H1 (cell line): ENCODE measurements at places on chromosomes 5 and 9. TPM values are rescaled to one million over a fixed set of nuclear protein-coding genes. Genes with fewer than 3 reads are reported as not detected.

DNA sequence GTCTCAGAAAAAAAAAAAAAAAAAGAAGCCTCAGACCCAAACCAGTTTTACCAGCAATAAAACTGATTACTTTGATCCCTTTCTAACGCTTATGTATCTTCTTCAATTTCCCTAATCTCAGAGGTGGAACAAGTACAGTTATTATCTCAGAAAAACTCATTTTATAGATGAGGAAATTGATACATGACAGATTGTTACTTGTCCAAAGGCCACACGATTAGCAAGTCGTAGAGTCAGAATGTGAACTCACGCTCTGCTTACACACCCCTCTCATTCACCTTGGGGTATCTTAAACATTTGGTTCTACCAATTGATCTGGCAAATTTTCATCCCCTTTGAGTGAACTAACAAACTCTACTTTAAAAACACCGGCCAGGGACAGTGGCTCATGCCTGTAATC lies 110.2 kb downstream of the SUSD1 start:
- no peak for DNase-seq

GRCh38 chr9:128362774-128363173 lies 8.4 kb upstream of the URM1 start:
- no peak for DNase-seq

DNA sequence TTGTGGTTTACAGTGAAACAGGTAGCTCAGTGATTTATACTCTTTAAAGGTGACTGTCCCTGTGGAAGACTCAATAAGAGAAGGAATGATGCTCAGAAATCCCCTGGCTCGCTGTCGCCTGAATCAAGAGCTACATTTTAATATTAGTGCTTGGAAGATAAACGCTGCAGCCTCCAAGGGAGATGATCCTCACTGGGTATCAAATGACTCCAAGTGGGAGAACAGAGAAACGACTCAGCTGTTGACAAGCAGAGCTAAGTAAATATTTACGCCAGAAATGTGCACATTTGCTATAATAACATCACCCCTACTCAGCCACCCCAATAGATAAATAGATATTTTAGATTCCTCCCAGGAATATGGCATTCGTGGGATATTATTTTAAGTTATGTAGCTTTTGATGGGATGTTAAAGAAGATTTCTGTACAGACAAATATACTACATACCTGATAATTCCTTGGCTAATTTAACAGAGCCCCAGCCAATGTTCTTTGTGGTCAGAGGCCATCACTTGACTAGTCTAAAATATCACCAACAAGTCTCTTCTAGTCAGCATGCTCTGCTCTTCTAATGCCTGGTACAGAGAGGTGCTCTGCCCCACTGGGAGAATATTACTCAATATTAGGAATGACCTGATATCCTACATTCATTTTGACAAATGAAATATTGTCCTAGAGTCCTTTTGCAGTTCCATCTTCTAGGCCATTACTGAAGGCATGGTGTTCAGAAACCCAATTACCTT lies 18.3 kb upstream of the CCDC192 start:
- no peak for DNase-seq

- no peak for DNase-seq
Observed at GRCh38 chr5:123438244-123438643, 15.0 kb upstream of the CEP120 start.

DNA sequence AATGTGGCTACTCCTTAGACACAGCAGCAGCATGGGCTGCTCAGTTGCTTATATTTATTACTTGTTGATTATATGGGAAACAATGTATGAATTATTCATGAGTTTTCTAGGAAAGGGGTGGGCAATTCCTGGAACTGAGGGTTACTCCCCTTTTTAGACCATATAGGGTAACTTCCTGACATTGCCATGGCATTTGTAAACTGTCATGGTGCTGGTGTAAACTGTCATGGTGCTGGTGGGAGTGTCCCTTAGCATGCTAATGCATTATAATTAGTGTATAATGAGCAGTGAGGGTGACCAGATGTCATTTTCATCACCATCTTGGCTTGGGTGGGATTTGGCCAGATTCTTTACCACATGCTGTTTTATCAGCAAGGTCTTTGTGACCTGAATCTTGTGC lies 734.6 kb upstream of the PTPRD start:
- DNase-seq: no peak

DNA sequence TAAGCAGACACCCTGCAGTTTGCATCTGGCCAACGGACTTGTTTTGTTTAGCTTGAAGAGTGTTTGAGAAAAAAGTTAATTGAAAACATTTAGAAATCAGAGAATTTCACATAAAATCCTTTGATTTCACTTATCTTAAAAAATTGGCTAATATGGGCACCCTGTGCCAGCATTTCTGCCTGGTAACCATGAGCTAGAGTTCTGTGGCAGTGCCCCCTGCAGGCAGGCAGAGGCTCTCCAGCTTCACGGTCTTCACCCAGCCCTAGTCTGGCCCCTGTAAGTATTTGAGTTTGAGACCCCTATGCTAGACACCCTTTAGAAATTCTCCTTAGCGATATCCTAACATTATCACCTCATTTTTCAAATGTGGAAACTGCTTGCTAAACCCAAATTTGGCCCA lies 18.8 kb upstream of the FANCC start:
- no peak for DNase-seq

- DNase-seq: no peak
Observed at GRCh38 chr9:68643901-68644809, 60.9 kb upstream of the PIP5K1B start.

- no peak for DNase-seq
Observed at GRCh38 chr5:119816055-119816454, 186.7 kb downstream of the FAM170A start.

DNA sequence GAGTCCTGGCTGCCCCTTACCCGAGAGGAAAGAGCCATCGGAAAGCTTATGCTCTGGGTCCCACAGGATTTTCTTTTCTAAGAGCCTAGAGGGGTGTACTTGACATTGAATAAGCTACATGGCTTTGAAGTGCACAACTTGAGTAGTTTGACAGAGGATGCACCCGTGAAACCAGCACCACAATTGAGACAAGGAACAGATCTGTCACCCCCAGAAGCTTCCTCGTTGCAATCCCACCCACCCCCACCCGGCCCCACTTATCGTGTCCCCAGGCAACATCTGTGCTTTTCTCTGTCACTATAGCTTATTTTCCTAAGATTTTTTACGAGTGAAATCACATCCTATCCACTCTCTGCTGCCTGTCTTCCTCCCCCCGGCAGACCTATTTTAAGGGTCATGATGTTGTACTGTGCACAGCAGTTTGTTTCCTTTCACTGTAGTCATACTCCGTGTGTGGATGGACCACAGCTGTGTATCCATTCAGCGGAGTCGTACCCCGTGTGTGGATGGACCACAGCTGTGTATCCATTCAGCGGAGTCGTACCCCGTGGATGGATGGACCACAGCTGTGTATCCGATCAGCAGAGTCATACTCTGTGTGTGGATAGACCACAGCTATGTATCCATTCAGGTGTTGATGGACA lies 8.8 kb upstream of the FCN2 start:
- DNase-seq: no peak

- no peak for DNase-seq
Observed at GRCh38 chr5:15741591-15741990, 241.6 kb downstream of the FBXL7 start.

DNA sequence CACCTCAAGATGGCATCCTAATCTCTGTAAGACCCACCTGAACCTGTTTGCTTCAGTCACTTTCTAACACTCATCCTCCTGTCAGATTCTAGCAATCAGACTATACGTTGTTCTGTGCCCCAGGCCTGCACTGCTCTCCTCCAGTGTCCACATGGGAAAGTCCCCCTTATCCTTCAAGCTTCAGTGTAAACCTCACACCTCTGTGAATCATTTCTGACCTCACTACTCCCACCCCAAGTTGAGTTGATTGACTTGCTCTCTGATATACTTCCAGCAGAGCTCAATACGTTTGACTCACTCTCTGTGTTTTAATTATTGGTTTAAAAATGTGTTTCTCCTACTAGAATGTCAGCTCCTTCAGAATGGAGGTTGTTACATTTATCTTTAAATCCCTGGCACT lies 240.2 kb downstream of the FBXL17 start:
- DNase-seq: no peak

DNA sequence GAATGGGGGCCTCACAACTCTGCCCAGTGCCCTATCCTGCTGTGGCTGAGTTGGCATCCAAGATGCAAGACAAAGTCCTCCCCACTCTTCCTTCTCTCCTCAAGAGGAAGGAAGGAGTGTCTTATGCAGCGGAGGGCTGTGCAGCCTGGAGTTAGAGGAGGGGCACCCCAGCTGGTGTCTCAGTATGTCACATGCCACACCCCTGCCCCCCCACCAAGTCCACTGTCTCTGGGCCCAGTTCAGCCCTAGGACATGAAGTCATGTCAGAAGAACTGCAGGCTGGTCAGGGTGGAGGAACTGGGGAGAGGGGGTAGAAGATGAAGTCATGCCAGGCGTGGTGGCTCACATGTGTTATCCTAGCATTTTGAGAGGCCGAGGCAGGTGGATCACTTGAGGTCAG lies 28.0 kb upstream of the SLC28A3 start:
- DNase-seq: no peak

DNA sequence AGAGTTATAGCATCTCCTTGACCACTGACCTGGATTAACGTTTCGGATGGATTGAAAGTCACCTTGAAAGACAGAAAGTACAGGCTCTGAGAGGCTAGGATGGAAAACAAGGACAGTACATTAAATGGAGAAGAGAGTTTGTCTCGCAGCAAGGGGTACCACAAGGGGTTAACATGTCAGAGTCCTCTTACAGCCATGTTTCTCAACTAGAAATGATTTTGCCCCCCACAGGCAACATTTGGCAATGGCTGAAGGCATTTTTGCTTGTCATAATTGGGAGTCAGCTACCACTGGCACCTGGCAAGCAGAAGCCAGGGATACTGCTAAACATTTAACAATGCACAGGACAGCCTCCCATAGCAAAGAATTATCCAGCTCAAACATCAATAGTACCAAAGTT lies 90.8 kb upstream of the EQTN start:
- DNase-seq: peak; percentile 23

GRCh38 chr9:84780385-84780784 lies 110.9 kb downstream of the NTRK2 start:
- DNase-seq: no peak

- no peak for DNase-seq
Observed at GRCh38 chr5:16418471-16418922, 47.1 kb downstream of the ZNF622 start.

The KIF20A gene
- 67.1 and 68.1 TPM in 2 replicates for total RNA-seq

The RMI1 gene
- 34.1 and 34.6 TPM in 2 replicates for total RNA-seq

The SLC30A5 gene
- total RNA-seq: 36.3 and 43.5 TPM in 2 replicates

The ADGRV1 gene
- total RNA-seq: 62.2 and 62.3 TPM in 2 replicates

The GABRP gene
- 3.7 and 3.9 TPM in 2 replicates for total RNA-seq

The TRIP13 gene
- total RNA-seq: 34.5 and 39.2 TPM in 2 replicates
